NCI-H69 (cell line): ENCODE measurements at places on chromosomes 1 and 21.

- DNase-seq, result peak; percentile 54
These were observed 170.2 kb downstream of the PLPP3 start for GRCh38 chr1:56409112-56409691.

DNA sequence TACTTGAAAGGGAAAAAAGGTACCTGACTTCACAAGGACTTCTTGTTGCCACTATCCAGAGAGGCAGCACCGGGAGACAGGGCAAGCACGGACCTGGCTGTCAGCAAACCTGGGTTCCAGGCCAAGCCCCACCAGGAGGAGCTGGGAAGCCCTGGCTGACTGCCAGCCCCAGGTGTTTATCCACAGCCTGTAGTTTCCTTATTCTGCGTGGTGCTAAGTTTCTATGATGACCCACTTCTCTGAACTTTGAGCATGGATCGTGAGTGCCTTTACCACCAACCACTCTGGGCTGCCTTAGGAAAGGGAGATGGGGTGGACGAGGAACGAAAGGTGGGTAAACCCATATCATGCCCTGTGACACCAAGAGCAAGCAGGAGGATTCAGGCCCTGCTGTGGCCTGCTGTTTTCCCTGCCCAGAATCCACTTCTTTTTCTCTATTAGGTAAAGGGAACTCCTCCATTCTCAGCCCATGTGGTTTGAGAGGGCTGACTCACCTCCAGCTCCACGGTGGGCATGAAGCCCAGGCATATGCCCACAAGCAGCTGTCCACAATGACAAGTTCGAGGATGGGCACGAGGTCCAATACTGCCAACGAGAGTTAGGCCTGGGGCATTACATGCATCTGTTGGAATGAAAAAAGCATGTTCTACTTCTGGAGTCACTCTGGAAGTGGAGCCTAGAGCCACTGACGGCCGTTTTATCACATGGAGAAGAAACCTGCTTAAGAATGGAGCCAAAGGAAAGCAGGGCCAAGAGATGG is 20.3 kb downstream of the TSPAN2 start:
- DNase-seq, result no peak

- peak; percentile 82 for DNase-seq
These were observed 241.8 kb upstream of the IRF2BP2 start for GRCh38 chr1:234851450-234852438.

DNA sequence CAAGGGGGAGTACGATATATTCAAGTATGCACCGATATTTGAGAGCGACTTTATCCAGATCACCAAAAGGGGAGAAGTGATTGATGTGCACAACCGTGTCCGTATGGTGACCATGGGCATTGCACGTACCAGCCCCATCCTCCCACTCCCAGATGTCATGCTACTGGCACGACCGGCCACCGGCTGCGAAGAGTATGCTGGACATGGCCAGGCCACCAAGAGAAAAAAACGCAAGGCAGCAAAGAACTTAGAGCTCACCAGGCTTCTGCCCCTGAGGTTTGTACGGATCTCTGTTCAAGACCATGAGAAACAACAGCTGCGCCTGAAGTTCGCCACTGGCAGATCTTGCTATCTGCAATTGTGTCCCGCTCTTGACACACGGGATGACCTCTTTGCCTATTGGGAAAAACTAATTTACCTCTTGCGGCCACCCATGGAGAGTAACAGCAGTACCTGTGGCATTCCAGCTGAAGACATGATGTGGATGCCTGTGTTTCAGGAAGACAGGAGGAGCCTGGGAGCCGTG is 16.5 kb downstream of the ATF3 start:
- no peak for DNase-seq

DNA sequence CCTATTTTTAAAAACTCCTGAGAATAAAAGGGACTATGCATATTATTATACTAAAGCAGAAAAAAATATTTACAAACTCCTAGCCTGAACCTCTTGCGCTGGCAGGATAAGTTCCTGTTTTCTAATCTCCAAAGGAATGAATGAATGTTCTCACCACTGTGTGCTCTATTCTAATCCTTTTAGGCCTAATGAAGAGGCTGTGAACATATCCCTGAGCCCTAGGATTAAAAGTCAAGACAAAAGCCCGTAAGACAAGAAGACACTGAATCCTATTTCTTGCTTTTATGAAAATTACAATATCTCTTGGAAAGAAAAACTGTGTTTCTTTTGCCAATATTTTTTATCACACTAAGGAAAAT is 317.5 kb downstream of the HHAT start:
- no peak for DNase-seq

DNA sequence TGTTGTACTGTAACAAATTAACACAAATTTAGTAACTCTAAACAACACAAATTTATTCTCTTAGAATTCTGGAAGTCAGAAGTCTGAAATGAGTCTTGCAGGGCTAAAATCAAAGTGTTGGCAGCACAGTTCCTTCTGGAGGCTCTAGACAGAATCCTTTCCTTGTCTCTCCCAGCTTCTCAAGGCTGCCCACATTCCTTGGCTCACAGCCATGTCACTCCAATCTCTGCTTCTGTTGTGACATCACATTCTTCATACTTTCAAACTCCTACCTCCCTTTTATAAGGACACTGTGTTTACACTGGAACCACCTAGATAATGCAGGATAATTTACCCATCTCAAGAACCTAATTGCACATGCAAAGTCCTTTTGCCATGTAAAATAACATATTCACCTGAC is 225.0 kb upstream of the PRMT6 start:
- DNase-seq, result no peak

GRCh38 chr21:46552274-46552673 is 52.6 kb downstream of the S100B start:
- DNase-seq, result no peak

- DNase-seq, result no peak
These were observed 340.0 kb downstream of the PTBP2 start for GRCh38 chr1:97061604-97062003.

DNA sequence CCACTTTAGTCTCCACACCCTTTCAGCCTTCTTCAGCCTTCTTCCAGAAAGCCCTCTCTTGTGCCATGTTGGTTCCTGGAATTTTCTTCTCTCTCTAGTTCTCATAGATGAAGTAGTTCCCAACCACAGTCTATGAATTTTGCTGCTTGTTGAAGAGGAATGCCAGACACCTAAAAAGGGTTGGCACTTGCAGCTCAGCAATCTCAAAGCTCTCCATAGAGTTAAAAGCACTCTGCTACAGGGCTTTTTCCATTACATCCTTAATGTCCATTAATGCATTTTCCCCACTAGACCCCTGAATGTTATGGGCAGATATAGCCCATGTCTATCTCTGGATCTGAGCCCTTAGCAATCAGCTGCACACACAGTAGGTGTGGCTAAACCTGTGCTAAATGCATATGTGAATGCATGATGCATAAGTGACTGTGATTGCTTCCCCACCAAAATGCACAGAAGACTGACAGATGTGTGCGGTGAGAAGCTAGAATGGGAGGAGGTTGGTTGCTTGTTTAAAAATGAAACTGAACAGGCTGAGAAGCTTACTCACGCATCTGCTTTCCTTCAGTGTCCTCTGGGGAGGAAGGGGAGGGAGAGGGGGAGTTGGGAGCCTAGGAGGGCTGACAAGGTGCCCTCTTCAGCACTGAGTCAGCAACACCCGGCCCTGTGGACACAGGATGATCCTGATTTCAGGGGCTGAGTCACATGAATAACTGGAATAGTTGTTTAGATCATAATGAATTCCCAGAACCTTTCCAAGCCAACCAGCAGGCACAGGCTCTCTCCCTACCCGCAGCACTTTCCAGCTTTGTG is 146.1 kb upstream of the FGGY start:
- peak; percentile 62 for DNase-seq

DNA sequence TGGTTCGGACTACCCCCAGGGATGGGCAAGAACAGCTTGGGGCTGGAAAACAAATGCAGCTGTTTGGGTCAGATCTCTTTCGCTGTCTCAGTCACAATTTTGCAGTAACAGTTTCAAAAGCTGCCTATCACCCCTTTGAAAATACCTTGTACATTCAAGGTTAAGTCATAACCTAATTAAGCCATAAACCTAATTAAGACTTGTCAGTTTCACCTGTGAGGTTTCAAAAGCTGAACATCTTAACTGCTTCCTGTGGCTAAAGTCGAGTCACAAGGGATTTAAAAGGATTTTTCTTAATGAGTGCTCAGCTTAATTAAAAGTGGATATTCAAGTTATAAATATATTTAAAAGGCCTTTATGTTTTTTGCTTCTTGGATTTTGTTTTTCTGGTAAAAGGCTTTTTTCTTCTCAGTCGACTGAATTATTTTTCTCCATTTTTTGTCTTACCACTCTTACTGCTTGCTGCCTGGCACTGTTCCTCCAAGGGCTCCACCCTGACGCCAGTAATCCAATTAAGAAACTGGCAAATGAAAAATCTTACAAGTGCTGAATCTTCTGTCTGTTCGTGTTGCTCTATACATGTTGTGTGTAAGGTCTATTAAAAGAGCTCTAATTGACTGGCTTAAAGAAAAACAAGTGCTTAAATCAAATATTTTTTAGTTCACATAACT is 31.3 kb downstream of the CBR1 start:
- peak; percentile 25 for DNase-seq

- no peak for DNase-seq
These were observed 2.2 kb downstream of the SHISA4 start for GRCh38 chr1:201890806-201891450.

DNA sequence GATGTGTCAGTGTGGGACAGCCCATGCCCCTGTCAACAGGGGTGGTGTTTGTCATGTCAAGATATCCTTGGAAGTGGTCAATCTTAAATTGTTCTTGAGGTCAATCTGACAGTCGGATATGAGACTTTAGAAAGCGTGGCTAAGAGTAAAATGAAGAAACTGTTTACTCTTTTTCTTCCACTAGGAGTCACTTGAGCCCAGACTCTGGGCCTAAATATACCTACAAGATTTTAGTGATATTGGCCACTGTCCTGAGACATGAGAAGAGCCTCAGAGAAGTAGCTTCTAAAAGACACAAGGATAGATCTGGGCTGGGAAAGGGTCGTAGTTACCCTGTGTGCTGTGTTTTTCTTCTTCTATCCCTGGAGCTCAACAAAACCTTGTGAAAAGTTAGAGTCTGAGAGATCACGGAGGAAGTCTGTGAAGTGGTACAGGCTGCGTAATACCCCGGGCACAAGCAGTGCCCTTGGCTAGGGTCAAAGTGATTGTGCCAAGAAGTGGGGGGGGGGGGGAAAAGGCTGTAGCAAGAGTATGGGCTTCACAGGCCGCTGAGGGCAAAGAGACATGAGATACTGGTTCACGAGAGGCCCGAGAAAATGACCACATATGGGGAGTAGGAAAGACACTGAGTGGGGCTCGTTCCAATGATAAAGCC is 355.2 kb upstream of the GREM2 start:
- peak; percentile 6 for DNase-seq

DNA sequence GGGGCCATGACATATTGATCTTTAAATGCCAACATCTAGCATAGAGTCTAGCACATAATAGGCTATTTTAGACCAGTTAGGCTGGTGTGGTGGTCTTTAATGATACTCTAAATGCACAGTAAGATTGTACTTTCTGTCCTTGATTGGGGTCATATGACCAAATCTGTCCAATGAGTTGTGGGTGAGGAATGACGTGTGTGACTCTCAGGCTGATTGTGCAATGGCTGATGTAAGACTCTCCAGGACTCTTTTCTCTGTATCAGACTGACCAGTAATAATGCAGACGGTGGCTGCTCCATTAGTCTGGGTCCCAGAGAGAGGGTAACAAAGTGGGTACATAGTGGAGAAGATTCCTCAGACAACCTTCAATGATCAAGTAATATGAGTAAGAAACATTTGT is 541.6 kb upstream of the CAMK1G start:
- no peak for DNase-seq

GRCh38 chr21:41835711-41836154 is 43.4 kb downstream of the PRDM15 start:
- no peak for DNase-seq

DNA sequence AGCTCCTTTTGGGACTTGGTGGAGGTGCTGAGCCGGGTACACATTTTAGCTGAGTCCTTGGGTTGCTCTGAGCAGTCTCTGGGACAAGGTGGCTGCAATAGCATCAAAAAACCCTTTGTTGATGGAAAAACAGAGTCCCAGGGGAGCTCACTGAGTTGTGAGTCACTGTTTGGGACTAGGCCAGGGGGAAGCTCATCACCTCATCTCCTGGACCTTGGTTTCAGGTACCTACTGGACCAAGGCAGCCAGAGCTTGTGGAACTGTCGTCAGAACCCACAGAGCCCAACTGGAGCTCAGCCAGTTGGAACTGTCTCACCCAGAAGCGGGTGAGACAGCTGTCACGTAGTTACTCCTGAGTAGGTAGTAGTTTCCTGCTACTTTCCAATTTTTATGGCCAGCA is 146.7 kb downstream of the HLX start:
- DNase-seq, result no peak

- DNase-seq, result peak; percentile 54
These were observed 859 bp upstream of the ERMAP start for GRCh38 chr1:42815941-42816584.

DNA sequence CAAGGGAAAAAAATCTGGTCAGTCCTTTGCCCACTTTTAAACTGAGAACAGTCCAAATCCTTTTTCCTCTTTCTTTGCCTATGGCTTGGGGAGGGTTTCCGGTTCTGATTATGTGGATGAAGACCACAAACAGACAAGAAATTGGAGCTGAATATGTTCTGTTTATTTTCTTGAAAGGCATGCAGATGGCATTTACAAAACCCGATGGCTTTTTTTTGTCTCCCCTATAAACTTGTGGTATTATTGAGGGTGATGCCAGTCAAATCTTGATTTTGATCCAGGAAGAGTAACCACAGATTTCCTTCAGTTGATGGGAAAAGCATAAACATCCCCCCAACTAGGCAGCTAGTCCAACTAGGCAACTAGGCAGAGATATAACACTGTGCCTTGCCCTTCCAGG is 38.9 kb downstream of the PLPP3 start:
- DNase-seq, result no peak

- no peak for DNase-seq
These were observed 22.8 kb downstream of the A3GALT2 start for GRCh38 chr1:33297911-33298622.

- no peak for DNase-seq
These were observed 12.3 kb upstream of the GOLT1A start for GRCh38 chr1:204225841-204226735.

- peak; percentile 15 for DNase-seq
These were observed 182.0 kb upstream of the C1orf87 start for GRCh38 chr1:60255565-60255964.

- no peak for DNase-seq
These were observed 35.1 kb upstream of the IFFO2 start for GRCh38 chr1:18991585-18991984.

DNA sequence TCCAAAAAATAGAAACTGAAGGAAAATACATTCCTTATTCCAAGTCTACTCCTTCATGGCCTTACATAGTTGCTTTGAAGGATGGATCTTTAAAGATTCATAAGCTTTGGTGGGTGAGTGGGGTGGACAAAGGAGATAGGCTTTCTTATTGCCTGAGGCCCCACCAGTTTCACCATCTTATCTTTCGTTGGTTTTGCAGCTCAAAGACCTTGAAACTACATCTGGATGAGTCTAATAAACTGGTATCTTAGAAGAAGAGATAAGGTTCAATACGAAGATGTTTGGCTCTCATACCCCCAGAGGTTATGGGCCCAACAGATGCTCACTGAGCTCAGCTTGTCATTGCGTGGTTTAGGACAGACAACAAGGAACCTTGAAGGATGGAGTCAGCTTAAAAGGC is 201.5 kb downstream of the HS2ST1 start:
- no peak for DNase-seq
